A549 (cell line): ENCODE measurements at places on chromosomes 6 and 20. TPM values are rescaled to one million over a fixed set of nuclear protein-coding genes. Genes with fewer than 3 reads are reported as not detected.

- no peak for DNase-seq
Observed at GRCh38 chr20:44616604-44616964, 34.2 kb downstream of the PKIG start.

DNA sequence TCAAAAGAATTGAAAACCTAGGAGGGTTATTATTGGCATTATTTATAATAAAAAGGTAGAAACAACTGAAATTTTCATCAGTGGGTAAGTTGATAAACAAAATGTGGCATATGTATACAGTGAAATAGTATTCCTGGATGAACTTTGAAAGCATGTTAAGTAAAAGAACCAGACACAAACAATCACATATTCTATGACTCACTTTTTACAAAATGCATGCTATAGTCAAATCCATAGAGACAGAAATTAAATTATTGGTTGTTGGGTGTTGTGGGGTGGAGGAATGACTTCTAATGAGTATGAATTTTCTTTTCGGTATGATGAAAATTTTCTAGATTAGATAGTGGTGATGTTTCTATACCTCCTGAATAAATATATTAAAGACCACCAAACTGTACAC lies 94.6 kb downstream of the LRRC1 start:
- no peak for DNase-seq

DNA sequence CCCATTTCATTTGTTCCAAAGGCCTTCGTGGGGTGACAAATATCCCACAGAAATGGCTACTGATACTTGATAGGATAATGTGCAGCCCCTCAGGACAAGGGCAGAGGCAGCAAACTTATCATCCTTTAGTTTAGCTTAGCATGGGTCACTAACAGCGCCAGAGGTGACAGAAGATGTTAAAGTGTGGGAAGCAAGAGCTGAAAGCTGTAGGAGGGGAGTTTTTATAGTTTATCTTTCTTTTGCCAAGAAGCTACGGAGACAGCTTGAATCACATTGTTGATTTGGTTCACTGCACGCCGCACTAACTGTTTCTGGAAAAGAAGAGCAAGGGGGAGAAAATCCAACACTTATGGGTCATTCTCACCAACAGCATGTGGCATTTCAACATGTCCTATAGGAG lies 773.9 kb upstream of the MMS22L start:
- DNase-seq = no peak

CNR1 gene
- polyA plus RNA-seq = 0.72 to 0.79 TPM (median 0.79 TPM) in 3 replicates

- DNase-seq = peak; percentile 1
Observed at GRCh38 chr6:126661646-126662045, 321.7 kb downstream of the CENPW start.

GRCh38 chr6:159935633-159936032 lies 33.2 kb upstream of the IGF2R start:
- DNase-seq = no peak

GABRR1 gene
- polyA plus RNA-seq = not detected in 3 replicates

DNA sequence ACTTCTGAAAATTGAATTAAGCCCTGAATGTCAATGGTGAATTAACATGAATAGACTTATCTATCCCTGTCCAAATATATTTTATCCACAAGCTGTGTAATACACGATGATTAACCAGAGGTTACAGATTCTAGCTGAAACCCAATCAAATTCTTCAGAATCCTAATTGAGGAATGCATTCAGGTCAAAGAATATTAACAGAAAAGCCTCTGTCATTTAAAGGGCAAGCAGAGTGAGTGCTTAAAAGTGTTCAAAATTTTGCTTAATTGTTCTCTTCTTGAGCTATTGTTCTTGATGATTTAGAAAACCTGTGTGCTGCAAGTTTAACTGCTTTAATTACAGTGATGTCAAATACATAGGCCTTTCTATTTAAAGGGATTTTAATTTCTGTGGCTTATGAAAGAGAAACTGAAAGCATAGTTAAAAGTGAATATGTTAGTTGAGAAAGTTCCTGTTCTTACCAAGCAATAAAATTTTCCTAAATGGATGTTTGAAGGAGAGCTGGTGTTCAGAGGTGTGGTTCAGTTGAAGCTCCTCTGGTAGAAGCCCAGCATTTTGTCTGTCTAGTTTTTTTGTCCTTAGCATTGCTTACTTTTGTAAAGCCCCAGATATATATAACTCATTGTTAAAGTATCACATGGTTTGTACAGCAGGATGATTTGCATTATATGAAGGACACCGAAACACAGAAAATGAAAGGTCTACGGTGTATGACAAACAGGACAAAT lies 466.3 kb upstream of the PLCB4 start:
- no peak for DNase-seq

DNA sequence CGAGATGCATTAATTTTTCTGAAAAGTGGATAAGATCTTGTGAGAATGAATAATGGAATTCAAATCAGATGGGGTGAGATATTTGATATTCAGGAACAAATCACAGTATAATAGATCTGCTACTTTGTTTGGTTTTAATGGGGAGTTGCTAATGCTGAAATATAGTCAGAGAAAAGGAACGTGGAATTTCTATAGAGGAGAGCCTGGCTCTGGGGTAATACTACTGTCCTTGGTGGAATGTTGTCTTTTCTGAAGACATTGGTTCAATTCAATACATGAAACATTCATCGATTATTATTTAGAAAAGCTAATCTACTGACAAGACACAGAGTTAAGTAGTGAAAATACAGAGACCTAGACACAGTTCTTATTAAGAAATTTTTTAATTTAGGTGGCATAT lies 108.6 kb downstream of the ESR1 start:
- DNase-seq = no peak

GRCh38 chr6:55388211-55388610 lies 60.9 kb downstream of the GFRAL start:
- DNase-seq = no peak
